ENCODE measurements at places on chromosomes 7 and 10. TPM values are rescaled to one million over a fixed set of nuclear protein-coding genes. Genes with fewer than 3 reads are reported as not detected.
A peak's percentile ranks its signal among the peaks of the same experiment; 100 is the strongest.

GRCh38 chr7:43489257-43489656, 93.7 kb upstream of the STK17A start:
- no peak for DNase-seq

- DNase-seq, result no peak
These were observed 609.6 kb downstream of the KCNMA1 start for GRCh38 chr10:77028042-77028441.

DNA sequence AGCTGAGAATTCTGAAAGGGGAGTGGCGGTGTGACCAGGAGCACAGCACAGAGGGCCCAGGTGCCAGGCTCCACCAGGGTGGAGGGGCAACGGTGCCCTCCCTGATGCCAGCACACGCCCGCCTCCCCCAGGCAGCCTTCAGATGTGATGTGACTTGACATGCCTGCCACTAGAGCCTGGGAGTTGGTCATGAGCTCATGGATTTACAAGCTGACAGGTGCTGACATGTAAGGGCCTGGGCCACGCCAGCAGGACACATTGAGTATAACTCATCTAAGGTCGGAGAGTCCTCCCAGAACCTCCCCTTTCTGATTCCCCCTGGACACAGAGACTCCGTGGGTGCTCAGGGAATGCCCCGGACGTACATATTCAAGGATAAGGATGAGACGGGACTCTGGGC, 74.2 kb downstream of the LSM5 start:
- DNase-seq, result no peak

- no peak for DNase-seq
These were observed 27.7 kb upstream of the CSGALNACT2 start for GRCh38 chr10:43110338-43111071.

DNA sequence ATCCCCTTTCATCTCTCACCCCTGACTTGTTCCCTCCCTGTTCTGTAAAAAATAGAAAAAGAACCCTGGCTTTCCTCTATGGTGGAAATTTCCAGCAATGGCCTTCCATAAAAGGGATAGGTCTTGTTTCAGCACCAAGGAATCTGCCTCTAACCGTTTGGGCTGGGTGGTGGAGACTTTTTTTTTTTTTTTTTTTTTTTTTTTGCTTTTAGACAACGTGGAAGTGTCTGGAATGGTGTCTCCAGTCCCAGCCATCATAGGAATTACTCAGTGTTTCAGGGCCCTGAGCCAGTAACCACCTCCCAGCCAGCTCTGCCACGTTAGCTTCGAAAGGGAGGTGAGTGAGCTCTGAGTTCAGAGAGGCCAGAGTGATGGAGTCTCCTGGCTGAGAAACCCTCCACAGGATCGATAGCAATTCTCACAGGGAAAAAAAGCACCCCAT, 97.3 kb upstream of the COL1A2 start:
- DNase-seq, result peak; percentile 50

DNA sequence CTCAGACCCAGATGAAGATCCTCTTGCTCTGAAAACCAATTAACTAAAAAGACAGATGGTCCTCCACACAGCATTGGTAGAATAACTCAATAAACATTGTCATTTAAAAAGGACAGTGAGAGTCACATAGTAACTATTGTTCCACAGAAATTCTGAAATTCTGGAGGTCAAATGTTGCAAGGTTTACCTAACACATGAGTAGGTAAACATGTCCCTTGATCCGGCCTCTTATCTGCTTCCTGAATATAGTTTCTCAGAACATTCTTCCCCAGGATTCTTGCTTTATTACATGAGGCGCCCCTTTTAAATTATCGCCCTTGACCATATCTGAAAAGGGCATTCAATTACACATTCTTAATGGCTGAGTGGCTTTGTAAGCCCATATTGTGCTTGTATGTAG, 270.7 kb downstream of the SEMA3D start:
- no peak for DNase-seq

DNA sequence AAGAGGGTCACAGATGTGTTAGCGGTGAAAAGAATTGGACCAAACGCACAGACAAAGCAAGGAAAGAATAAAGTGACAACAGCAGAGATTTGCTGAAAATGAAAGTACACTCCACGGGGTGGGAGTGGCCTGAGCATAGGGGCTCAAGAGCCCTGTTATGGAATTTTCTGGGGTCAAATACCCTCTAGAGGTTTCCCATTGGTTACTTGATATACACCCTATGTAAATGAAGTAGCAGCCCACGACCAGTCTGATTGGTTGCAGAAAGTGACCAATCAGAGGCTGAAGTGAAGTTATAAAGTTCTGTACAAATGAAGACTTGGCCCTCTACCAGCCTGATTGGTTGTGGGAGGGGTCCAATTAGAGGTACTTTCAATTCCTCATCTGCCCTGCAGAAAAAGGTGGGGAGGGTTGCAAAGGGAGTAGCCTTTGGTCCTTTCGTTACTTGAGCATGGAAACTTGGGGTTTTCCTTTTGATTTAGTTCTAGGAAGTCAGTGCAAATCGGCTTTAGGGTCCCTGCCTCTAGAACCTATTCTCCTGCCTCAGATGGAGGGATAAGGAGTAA, 125.6 kb upstream of the PRPS1L1 start:
- no peak for DNase-seq

GRCh38 chr10:601660-601963, 87.9 kb downstream of the DIP2C start:
- no peak for DNase-seq

DNA sequence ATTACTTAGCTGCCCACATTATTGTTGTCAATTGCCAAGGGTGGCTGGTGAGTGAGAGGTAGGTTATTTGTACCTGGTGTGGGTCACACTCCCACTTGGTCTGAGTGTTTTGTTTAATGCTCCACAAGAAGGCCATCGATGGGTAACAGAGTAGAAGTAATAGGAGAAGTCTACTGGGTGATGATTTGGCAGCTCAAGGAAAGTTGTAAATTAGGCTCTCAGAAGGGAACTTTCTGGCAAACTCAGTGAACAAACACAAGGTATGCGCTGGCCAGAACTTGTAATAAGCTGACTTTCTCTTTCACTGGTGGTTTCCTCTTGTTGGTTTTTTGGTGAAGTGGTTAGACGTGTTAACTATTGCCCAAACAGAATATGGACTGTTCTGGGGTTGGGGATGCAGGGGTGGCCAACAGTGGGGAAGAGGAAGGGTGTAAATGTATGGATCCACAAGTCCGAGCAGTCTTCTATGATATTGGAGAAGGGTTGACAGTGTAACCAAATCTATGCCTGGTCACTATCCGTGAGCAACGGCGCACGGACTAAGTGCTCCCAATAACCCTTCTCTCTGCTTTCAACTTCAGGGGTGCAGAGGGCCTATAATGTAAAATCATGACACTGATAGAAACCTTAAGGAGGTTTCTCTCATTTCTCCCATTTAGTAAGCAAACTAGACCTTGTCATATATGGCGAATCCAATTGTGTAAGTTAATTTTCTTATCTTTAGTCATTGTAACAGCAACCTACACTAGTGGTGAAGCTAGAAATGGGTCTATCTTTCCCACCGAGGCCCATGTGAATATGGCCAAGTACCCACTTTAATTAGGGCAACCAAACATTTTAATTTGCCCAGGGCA, 212.8 kb downstream of the PTEN start:
- no peak for DNase-seq

DNA sequence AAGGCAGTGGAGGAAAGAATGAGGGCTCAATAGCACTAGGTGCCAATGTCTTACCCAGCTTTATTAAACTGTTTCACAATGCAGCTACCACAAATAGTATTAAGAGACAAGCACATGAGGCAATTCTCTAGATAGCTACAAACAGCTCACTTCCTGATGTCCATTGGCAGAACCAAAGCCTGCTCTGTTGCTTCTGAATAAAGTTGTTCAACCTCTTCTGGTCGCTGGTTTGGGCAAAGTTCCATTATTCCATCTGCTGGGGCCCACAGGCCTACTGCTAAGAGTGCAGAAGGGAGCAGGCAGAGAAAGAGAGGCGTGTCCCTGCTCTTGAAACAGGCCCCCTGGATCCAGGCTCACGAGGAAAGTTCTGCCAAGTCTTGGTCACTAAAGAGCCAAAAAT, 173.9 kb downstream of the ZNF438 start:
- DNase-seq, result no peak

GRCh38 chr10:89255793-89256192, 4.2 kb upstream of the LIPA start:
- DNase-seq, result no peak

- no peak for DNase-seq
These were observed 51.1 kb upstream of the ADARB2 start for GRCh38 chr10:1788401-1788800.

GRCh38 chr10:102433619-102434046, 1.3 kb upstream of the CUEDC2 start:
- no peak for DNase-seq

GRCh38 chr7:14855033-14855794, 47.3 kb downstream of the DGKB start:
- DNase-seq, result no peak

DNA sequence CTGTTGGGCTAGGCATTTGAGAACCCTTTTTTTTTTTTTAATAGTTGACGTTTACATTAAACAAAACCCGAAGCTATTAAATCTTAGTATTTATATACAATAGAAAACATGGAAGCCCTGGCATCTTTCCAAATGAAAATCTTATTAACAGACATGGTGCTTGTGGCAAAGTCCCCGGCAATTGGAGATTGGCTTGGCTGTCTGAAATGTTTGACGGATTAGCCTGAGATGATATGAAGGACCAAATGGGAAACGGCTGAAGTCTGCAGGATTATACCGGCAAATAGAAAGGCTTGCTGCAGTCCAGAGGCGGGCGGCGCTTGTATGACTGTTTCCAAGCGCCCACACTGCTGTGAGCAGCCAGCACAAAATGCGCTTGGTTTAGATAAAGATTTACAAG, 105.6 kb downstream of the BUB3 start:
- no peak for DNase-seq

DNA sequence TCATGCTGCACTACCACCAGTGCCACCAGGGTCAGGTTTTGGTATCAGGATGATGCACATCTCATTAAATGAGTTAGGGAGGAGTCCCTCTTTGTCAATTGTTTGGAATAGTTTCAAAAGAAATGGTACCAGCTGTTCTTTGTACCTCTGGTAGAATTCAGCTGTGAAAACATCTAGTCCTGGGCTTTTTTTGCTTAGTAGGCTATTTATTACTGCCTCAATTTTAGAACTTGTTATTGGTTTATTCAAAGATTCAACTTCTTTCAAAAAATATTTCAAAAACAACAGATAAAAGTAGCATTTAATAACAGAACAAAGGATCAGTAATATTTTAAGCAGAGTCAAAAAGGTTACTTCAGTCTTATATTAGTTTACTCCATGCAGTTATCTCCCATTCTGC, 6.4 kb upstream of the ZNF716 start:
- no peak for DNase-seq

DNA sequence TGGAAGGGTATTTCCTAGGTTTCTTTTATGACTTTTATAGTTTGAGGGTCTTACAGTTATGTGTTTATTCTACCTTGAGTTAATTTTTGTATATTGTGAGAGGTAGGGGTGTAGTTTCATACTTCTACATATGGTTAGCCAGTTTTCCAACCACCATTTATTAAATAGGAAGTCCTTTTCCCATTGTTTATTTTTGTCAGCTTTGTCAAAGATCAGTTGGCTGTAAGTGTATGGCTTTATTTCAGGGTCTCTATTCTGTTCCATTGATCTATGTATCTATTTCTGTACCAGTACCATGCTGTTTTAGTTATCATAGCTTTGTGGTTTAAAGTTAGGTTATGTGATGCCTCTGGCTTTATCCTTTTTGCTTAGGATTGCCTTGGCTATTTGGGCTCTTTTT, 71.9 kb upstream of the CC2D2B start:
- no peak for DNase-seq

- DNase-seq, result no peak
These were observed 90.0 kb upstream of the STK17A start for GRCh38 chr7:43492896-43493295.

DNA sequence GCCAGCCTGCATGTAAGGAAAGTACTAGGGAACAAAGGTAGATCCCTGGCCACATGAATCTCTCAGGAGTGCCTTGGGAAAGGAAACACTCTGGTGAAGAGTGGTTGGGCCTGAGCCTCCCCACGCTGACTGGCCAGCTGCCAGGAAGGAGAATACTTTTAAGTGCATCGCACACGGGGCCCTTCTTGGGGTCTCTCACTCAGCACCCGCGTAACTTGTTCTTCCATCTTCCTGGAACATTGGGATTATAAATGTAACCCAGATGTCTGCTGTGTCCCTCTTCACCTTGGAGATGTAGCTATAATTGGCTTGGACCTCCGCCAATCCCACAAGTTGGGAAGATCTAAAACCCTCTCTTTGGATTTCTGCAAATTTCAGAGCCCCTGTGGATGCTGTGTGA, 4.4 kb upstream of the GLI3 start:
- no peak for DNase-seq

DNA sequence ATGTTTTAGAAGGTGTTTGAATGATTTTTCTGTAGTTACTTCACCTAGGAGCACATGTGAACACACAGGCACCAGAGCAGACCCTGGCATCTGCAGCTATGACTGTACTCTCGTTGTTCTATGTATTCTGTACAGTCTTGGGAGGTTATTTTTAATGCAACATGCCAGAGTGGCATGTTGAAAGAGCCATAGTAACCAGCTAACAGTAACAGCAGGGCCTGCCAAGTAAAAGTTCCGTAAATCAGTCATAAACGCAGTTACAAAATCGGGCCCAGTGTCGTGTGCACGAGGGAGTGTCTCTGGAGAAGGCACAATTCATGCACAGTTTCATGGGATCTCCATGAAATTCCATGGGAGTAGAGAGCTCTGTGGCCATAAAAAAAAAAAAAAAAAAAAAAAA, 108.3 kb upstream of the CDK6 start:
- DNase-seq, result no peak

- DNase-seq, result no peak
These were observed 38.0 kb upstream of the TMEM72 start for GRCh38 chr10:44873160-44873559.

GRCh38 chr10:83083831-83084230, 1055.5 kb upstream of the GHITM start:
- no peak for DNase-seq

DNA sequence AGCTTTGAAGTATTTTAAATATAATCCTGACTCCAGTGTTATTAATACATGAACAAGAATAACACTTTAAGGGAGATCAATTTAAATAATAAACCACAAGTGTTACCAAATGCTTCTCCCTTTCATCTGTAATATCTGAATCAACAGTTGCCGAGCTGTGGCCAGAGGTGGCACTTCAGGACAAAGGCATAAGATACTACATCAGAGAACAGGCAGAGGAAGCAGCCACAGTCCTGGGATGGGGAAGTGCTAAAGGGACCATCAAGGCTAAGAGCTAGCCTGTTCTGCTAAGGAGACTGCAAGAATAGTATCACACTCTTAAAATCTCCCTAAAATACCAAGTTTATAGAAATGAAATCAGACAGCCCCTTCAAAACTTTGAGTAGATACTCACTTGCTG, 378.2 kb upstream of the PRKCQ start:
- DNase-seq, result no peak

- no peak for DNase-seq
These were observed 50.1 kb downstream of the CYP26A1 start for GRCh38 chr10:93123766-93124165.

INHBA gene
- 0.20 TPM for polyA plus RNA-seq

AKR1B15 gene
- 24.7 TPM for polyA plus RNA-seq

GRID1 gene
- 0.14 TPM for polyA plus RNA-seq

WDR86 gene
- polyA plus RNA-seq, result 0.28 TPM

NPC1L1 gene
- 0.03 TPM for polyA plus RNA-seq

GBX1 gene
- polyA plus RNA-seq, result not detected

LMBR1 gene
- polyA plus RNA-seq, result 42.3 TPM

DOCK1 gene
- polyA plus RNA-seq, result 28.3 TPM

ARPC1A gene
- polyA plus RNA-seq, result 121 TPM

KLF14 gene
- not detected for polyA plus RNA-seq

NUTM2E gene
- 0.22 TPM for polyA plus RNA-seq

GPR85 gene
- polyA plus RNA-seq, result not detected

SHTN1 gene
- polyA plus RNA-seq, result 25.1 TPM
